ENCODE measurements at places on chromosomes 5 and 9.

GRCh38 chr9:14056316-14056861, 257.6 kb downstream of the NFIB start:
- no peak for DNase-seq

GRCh38 chr5:94613583-94613982, 4.8 kb downstream of the KIAA0825 start:
- DNase-seq: no peak

- no peak for DNase-seq
Measured at GRCh38 chr5:135847976-135848375, 13.5 kb downstream of the SLC25A48 start.

DNA sequence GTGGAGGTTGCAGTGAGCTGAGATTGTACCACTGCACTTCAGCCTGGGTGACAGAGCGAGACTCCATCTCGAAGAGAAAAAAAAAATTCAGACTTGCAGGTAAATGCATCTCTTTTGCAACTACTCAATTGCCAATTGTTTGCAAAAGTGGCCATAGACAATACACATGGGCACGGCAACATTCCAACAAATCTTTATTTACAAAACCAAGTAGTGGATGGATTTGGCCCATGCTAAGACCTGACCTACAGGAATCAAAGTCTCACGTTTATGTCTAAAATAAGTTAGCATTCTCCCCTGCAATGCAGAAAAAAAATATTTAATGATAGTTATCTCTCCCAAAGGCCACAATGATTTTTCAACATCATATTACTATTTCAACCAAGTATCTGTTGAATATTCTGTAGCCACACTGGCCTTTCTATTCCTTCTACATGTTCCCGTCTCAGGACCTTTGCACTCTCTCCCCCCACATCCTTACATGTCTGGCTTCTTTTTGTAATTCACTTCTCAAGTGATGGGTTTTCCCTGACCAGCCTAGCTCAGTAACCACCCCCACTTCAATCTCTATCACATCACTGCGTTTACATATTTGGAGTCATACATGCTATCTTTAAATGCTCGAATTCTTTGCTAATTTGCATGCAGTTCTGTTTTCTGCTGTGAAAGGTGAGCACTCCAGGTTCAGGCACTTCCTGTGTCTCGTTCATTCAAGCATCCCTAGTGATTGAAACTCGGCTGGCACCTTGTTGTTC, 54.2 kb downstream of the FNBP1 start:
- no peak for DNase-seq

DNA sequence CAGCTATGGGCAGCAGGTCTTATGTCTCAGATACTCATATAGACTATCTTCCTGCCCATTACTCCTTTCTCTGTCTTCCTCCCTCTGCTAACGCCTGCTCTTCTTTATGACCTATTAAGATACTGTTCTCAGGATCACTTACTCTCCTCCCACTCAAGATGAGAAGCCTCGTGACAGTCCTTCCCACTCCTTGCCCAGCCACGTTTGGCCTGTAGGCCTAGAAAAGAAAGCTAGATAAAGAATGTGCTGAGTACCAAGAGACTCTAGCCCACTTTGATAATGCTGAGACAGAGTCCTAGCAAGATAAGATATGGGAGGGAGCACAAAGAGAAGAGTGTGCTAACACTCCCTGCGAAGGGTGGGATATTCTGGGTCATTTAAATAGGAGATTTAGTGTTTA, 6.8 kb upstream of the DENND4C start:
- no peak for DNase-seq

DNA sequence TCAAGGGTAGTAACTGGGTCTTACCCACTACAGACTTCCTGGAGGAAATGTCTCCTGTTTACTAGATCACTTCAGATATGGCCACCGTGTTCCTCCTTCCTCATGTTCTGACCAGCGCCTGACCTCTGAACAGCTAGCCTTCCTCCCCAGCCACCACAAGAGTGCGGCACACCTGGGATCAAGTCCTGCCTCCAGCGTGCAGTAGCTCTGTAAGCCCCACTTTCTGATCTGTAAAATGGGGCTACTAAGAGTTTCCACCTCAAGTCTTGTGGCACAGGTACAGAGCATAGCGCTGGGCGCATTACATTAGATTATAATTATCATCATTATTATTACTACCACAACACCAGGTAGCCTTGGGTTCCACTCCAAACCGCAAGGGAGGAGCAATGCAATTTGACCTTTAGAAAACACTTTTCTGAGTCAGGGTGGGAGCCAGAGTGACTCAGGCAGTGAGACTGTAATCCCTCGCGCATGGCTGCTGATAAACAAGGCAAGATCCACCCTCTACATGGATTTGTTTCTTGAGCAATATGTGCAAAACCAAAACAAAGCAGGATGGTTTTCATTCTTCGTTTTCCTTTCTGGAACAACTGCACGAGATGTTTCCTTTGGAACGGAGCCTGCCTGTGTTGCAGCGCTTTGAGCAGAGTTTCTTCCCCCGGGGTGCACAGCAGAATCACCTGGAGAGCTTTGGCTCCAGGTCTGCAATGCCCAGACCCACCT, 65.0 kb upstream of the ANGPTL2 start:
- no peak for DNase-seq

GRCh38 chr5:168734620-168735300, 155.6 kb upstream of the PANK3 start:
- DNase-seq: no peak
